Activated CD8-positive, alpha-beta memory T cell treated with anti-CD3 and anti-CD28 coated beads, Interleukin-2, amount 50 U/mL, for 48 hours (primary cell): ENCODE measurements at places on chromosomes 13 and 19.

- peak; percentile 81 for DNase-seq
Observed at GRCh38 chr19:996051-996838, 4.0 kb upstream of the GRIN3B start.

- no peak for DNase-seq
Observed at GRCh38 chr13:36518707-36519106, 86.4 kb downstream of the CCNA1 start.

GRCh38 chr13:32986552-32986951 lies 29.7 kb upstream of the KL start:
- no peak for DNase-seq

DNA sequence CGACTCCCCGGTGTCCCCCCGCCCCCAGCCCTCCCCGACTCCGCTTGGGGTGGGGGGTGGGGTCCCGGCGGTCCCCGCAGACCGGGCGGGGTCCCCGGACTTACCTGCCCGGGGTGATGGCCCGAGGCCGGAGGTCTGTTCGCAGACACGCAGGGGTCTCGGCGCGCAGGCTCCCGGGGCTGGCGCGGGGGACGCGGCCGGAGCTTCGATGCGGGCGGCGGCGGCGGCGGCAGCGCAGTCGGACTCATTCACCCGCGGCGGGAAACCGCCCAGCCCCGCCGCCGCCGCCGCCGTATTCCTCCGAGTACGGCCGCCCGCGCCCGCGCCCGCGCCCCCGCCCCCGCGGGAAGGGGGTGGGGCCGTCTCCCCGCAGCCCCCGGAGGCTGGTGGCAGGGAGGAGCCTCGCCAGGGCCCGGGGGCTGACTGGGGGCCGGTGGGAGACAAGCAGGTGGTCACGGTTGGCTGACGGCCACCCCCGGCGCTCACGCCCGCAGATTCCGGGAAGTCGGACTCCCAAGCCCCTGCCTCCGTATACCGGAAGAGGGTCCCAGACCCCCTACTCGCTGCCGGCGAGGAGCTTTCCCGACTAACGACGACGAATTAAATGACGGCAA lies at the start of gene C2CD4C:
Gene C2CD4C (minus strand): TSS at position 246 of the 614 bp plus-strand sequence. CDS start 786 bp downstream, outside the sequence.
- peak; percentile 64 for DNase-seq

GRCh38 chr19:11479090-11479897 lies 1.6 kb downstream of the ELAVL3 start:
- peak; percentile 78 for DNase-seq

GRCh38 chr19:8335343-8336071 lies 7.6 kb downstream of the KANK3 start:
- peak; percentile 76 for DNase-seq

DNA sequence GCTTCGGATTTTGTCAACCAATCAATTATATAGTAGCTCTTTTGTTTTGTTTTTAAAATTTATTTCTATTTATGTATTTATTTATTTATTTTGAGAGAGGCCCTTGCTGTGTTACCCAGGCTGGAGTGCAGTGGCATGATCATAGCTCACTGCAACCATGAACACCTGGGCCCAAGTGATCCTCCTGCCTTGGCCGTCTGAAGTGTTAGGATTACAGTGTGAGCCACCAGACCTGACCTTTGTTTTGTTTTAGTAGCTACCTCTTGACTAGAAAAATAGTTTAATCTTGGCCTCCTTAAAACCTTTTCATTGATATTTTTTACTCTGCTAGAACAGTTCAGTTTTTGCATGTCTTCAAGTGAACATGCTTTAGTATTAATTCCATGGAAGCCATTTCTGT lies 15.1 kb downstream of the GARRE1 start:
- no peak for DNase-seq

DNA sequence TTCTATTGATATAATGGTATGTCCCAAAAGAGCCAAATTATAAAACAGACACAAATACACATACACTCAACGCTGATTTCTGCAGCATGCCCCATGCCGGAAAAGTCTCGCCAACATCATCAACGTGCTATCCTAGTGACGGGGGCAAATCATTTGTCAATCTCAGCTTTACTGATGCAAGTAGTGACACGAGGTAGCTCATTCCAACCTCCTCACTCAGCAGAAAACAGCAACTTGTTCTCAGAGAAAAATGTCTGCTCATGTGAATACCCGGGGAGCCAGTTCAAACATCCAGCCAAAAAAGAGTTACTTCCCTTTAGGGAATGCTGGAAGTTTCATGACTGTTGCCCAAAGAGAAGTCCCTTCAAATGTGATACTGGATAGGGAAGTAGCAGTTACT lies 46.3 kb downstream of the SOX21 start:
- DNase-seq, result no peak

- no peak for DNase-seq
Observed at GRCh38 chr19:13100841-13101589, 1.6 kb downstream of the LYL1 start.

DNA sequence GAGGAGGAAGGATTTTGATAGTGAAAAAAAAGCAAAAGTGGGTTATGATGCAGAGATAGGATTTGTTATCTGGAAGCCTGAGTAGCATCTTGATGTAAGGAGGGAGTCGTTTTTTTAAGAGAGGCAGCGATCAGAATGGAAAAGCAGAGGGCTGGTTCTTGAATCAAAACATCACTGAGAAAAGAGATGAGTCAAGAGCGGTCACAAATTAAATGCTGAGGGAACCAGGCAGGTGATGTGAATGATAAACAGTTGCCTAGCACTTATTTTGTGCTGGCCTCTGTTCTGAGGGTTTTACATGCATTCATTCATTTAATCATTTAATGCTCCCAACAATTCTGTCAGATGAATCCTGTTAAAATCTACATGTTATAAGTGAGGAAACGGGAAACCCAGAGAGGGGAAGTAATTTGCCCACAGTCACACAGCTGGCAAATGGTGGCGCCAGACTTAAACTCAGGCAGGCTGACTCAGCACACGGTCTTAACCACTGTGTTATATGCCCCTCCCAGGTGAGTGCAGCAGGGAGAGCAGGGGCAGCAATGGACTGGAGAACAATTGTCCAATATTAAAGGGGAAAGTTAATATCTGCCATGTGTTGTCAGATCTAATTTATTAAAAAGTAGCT lies 21.4 kb downstream of the SIGLECL1 start:
- no peak for DNase-seq

GRCh38 chr13:98652276-98652675 lies 75.4 kb upstream of the STK24 start:
- DNase-seq, result no peak

- DNase-seq, result peak; percentile 96
Observed at GRCh38 chr19:50607874-50608785, 31.6 kb downstream of the SYT3 start.

DNA sequence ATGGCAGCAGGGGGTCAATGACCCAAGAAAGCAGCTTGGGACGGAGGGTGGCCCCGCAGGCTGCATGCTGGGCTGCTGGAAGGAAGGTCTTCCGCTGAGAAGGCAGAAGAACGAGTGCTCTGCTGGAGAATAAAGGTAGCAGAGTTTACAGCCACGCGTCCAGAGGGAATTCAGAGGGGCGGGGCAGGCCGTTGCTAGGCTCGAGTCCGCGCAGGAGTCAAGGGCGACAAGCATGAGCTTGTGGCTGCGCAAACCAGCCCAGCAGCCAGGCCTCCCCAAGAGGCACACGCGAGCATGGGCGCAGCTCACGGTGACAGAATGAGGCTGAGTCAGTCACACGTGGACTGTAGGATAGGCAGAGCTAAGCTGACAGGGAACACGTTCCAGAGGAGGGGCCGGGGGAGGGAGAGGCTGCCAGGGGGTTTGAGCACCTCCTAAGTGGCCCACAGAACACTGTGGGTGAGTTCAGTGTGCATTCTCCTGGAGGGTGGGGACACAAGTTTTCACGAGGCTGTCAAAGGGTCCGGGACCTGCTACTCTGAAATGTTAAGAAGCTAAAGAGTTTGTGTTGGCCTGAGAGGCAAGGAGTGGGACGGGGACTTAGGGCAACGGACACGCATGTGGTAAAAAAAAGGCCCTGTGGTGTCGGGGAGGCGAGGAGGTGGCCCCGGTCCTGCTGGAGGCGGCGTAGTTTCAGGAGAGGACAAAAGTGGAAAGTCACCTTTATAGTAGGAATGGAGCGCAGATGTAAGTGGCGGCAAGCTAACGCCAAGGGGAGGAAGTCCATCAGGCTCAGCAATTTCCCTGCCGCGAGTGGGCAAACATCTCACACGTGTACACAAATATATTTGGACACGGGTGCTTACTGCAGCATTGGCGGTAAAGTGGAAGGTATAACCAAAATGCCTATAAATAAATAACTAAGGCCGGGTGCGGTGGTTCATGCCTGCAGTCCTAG lies 17.7 kb downstream of the RFX2 start:
- no peak for DNase-seq

DNA sequence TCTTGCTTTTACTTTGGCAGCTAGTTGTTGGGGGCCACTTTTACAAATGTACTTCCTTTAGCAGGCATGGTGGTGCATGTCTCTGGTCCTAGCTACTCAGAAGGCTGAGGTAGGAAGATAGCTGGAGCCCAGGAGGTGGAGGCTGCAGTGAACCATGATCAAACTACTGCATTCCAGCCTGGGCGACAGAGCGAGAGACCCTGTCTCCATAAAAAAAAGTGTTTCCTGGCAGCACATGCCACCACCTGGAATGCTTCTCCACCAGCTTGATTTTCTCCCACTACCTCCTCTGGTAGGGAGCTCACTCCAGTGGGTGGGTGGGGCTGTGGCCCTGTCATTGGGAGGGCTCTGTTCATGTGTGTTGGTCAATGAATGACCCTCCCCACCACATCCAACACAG lies 12.5 kb downstream of the FZR1 start:
- DNase-seq, result no peak

DNA sequence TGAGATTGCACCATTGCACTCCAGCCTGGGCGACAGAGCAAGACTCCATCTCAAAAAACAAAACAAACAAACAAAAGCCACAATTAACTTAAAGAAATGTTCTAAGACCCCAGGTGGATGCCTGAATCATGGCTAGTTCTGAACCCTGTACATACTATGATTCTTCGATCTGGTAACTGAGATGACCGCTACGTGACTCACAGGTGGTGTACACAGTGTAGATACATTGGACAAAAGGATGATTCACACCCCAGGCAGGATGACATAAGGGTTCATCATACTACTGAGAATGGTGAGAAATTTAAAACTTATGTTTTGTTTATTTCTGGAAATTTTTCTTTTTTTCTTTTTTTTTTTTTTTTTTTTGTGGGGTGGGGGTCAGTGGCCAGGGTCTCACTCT lies 6.5 kb downstream of the ZNF426 start:
- DNase-seq, result no peak

DNA sequence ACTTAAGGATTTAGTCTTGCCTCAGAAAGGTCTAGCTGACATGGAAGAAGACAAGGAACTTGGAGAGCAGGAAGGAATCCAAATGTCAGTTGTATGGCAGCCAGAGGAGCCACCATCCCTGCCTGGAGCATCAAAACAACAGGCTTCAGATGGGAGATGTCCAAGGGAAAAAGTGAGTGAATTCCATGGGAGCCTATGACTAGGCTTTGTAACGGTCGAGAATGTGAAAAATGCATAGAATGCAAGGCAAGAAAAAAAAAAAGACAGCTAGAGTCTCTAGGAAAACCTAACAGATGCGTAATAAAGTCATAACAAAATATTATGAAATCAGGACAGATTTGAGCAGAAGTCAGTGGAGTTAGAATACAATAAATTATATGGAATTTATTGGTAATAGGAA lies 183.7 kb upstream of the LSM14A start:
- DNase-seq, result no peak

- DNase-seq, result no peak
Observed at GRCh38 chr19:12166626-12167025, 3.7 kb downstream of the ZNF136 start.

GRCh38 chr19:41744850-41745249 lies 10.5 kb upstream of the CEACAM6 start:
- no peak for DNase-seq

GRCh38 chr13:41458761-41459431 lies 1.5 kb downstream of the RGCC start:
- no peak for DNase-seq

GRCh38 chr13:59391696-59392095 lies 772.0 kb downstream of the DIAPH3 start:
- DNase-seq, result peak; percentile 50

DNA sequence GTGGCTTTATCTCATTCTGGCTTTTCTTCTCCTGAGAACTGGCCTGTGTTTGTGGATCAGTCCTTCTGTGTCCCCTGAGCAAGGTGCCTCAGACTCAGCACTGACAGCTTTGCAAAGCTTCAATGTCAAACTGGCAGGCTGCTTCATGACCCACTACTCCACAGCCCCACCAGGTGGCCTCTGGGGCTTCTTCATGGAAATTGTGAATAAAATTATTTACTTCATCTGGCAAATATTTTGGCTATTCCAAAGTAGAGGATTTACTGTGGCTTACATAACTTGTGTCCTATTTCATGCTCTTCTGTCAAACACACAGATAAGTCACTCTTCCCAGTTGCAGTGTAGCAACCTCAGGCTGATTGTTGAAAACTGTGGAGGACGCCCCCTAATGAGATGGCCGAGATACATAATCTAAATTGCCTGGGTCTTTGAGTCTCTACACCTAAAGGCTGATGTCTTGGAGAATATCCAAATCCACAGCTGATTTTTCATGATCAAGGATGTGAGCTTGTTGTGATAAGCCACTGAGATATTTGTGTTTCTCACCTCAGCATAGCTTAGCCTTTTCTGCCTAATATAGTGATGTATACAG lies 721.9 kb upstream of the SLC10A2 start:
- no peak for DNase-seq

- peak; percentile 86 for DNase-seq
Observed at GRCh38 chr19:6632002-6632621, 37.8 kb downstream of the TNFSF14 start.

DNA sequence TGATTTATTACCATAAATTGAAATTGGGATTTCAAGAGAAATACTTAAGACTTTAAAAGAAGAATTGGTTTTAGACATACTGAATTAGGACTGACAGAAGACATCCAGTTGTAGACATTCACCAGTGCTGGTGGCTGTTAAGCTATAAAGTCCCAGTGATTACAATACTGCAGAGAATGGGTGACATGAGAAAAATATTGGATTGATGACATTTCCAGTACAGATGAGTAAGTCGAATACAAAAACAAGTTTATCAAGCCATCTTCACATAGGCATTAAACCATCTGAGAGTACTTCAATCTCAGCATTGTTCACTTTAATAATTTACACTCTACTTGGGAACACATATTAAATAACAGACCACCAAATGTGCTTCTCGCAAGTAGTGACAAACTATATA lies 66.8 kb downstream of the TBC1D4 start:
- DNase-seq, result no peak

DNA sequence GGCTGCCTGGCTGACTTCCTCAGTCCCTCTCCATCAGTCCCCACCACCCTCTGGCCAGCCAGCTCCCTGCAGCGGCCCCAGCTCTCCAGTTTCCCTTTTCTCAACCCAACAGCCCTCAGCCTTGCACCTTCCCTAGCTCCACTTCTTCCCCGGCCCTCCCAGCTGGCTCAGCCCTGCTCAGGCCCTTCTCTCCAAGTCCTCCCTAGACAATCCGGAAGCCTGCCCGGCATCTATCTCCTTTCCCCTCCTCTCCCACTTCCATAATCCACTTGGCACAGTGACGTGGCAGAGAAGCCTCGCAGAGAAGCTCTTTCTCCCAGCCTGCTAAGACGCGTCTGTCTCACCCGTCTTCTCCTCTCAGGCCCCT lies 1.1 kb downstream of the UBXN6 start:
- DNase-seq, result peak; percentile 57

GRCh38 chr13:36841391-36841790 lies 22.4 kb downstream of the RFXAP start:
- DNase-seq, result no peak
